ENCODE measurements at places on chromosomes 13 and 19. TPM values are rescaled to one million over a fixed set of nuclear protein-coding genes. Genes with fewer than 3 reads are reported as not detected.

- DNase-seq, result no peak
These were observed 8.3 kb downstream of the RFX2 start for GRCh38 chr19:6101991-6102390.

DNA sequence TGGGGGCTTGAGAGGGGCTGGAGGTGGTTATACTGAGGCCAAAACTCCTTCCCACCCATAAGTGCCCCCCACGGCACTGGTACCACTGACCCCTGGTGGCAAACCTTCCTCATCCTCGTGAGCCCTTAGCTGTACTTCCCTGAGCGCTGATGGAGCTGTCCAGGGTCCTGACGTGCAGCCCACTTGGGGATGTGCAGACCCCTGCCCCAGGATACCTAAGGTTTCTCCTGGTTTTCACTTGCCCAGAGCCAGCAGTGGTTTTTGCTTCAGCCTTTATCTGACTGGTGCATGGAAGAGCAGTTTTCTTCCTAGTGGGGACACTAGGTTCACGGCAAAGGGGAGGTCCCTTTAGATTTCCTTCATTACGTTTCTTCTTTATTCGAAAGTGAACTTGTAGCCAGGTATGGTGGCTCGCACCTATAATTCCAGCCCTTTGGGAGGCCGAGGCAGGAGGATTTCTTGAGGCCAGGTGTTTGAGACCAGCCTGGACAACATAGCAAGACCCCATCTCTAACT lies 28.7 kb upstream of the KCTD15 start:
- DNase-seq, result peak; percentile 40

GRCh38 chr13:94749162-94749561 lies 36.8 kb upstream of the SOX21 start:
- no peak for DNase-seq

DNA sequence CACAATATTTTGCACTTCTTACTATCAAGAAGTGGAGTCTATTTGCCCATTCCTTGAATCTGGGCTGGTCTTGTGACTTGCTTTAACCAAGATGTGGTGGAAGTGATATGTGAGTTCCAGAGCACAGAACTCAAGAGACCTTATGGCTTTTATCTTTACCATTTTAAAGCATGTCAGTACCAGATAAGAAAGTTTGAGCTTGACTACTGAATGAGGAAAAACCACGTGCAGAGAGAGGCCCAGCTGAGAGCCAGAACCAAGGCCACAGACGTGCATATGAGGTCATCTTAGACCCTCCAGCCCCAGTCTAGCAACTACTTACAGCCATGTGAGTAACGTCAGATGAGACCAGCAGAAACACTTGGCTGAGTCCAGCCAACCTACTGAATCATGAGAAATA lies 6.3 kb upstream of the CDK8 start:
- no peak for DNase-seq

- peak; percentile 99 for DNase-seq
These were observed 338 bp upstream of the UBE2M start for GRCh38 chr19:58558623-58559274.

DNA sequence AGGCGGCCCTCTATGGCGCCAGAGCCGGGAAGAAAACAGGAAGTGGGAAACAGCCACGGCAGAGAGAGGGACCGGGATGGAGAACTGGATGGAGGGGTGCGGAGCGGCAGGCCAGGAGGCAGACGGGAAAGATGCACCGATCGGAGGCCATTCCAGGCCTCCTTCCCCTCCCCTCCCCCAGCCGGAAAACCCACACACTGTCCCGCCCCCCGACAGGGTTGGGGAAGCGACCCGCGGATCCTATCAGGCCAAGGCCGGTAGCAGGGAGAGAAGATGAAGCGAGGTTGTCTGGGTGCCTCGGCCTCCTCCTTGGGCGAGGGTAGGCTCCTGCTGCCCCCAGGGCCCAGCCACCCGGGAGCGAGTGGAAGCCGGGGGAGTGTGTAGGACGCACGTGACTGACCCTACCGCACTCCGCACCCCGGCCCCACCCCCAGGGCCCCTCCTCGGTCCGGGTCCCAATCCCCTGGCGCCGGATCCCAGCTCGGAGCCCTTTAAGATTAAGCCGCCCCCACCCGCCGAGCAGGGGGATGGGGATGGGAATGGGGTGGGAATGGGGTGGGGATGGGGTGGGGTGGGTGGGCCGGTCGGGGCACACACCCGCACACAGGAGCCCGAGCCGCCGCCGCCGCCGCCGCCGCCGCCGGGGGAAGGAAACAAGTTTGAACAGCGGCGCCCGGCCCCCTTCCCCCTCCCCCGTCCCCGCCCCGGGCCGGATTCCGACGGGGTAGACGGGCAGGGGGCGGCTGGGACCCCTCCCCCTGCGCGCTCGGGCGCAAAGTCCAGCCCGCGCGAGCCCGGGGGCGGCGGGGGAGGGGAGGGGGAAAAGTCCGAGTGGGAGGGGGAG lies 1.5 kb downstream of the ERF start:
- peak; percentile 80 for DNase-seq

The USHBP1 gene
- total RNA-seq, result 5.2 TPM

GRCh38 chr19:6048793-6049405 lies 61.4 kb downstream of the RFX2 start:
- peak; percentile 87 for DNase-seq

The TFPT gene
- 16.6 TPM for total RNA-seq

The ZNF256 gene
- 6.7 TPM for total RNA-seq

GRCh38 chr13:49307365-49307764 lies 59.6 kb downstream of the CDADC1 start:
- DNase-seq, result peak; percentile 60

- no peak for DNase-seq
These were observed 44.7 kb downstream of the DHRS12 start for GRCh38 chr13:51759240-51759639.

- no peak for DNase-seq
These were observed 464.1 kb downstream of the KLF5 start for GRCh38 chr13:73522937-73523336.

The APC2 gene
- 0.40 TPM for total RNA-seq

GRCh38 chr13:98990701-98991100 lies 12.8 kb upstream of the DOCK9 start:
- DNase-seq, result no peak

DNA sequence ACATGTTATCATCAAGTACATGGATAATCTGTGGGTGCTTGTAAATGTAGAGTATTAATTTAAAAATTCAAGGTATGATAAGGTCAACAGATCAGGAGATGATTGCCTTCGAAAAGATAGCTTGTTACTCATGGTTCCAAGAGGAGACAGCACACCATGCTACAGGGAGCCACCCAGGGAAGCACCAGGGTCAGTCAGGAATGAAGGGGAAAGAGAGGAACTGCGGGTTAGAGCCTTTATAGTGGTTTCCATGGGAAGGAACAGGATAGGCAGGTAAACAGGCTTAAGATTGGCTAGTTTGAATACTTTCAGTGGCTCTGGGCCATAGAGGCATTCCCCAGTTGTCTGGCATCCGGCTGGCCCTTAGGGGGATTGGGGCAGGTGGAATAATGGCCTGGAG lies 74.2 kb upstream of the SERTM1 start:
- DNase-seq, result no peak

DNA sequence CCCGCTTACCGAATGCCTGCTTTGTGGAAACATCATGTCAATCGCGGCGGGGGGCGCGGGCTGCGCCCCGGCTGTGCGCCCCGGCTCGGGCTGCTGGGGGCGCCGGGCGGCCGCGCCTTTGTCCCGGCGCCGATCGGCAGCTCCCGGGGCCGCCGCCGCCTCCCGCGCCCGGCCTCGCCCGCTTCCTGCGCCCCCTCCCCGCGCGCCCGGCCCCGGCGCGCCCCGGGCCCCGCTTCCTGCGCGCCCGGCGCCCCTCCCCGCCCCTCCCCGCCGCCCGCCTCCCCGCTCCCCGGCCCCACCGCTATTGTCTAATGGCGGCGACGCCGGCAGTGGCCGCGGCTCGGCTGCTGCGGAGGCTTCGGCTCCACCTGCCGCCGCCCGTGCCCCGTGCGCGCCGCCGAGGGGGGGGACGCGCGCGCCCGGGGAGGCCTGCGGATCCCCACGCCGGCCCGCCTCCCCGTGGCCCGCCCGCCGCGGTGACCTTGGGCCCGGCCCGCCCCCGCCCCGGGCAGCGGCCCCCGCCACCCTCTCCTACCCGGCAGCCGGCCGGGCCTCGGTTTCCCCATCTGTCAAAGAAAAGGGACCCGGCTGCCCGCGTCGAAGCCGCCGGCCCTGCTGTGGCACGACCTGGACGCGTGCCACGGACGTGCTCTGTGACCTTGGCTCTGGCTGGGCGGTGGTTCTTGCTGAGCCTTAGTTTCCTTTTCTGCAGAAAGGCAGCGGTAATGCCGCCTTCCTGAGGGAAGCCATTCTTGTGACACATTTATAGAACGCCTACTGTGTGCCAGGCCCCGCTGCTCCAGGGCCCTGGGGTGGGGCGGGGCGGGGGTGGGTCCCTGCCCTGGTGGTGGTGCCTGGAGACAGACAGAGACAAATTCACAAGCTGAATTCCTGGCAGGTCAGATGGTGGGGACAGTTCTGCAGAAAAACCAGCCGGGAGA lies at the start of gene TLE5:
Gene TLE5, minus strand, starts transcription at position 331 of the 941 bp plus-strand sequence. Its CDS starts 295 bp downstream, at position 36.
- DNase-seq, result peak; percentile 82

DNA sequence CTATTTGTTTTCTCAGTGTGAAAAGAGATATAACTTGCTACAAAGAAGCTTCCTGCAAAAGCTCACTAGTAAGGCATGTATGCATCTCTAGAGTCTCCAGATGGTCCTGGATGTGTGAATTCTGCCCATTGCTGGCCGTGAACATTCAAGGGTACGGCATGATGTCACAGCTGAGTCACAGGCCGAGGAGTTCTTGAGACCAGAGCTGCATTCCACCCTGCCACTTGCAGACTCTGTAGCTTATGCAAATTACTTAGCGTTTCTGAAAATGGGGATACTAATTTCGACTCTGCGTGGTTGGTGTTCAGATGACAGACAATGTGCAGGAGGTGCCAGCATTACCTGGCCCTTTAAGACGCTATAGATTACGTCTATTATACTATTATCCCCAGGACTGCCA lies 470.7 kb downstream of the ZNF536 start:
- no peak for DNase-seq

DNA sequence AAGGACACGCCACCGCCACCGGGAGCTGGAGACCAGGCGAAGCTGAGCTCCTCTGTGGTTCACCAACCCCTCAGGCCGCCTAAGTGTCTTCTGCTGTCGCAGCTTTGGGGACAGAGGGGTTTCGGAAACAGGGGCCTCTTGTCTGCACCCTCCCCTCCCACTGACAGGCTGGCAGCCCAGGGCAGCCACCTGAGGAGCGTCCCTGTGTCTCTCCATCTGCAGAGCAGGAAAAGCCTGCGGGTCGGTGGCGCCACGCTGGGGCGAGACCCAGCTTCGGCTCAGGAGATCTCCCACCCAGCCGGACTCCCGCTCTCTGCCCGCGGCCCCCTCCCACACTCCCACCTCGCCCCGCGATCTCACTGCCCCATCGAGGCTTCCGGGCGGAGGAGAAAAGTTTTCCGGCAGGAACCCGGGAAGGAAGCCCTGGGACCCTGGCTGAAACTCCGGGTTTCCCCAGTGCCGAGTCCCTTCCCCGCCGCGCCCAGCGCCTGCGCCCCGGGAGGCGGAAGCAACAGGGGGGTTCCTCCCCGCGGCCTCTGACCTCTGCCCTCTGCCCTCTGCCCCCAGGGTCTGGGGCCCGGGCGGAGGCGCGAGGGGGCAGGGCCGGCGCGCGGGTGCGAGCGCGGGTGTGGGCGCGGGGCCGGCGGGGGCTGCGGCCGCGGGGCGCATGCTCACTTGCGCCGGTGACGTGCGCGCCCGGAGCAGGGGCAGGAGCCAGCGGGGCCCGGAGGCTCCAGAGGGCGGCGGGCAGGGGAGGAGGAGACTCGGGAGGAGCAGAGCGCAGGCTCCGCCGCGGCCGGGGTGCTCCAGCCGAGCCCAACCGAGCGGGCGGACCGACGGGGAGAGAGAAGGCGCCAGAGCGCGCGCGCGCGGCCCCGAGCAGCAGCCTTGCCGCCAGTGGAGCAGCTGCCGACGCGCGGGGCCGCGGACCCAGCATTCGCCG lies at the start of gene ATP11A:
Gene ATP11A, plus strand, starts transcription at position 736 of the 943 bp plus-strand sequence. CDS start 379 bp downstream, outside the sequence.
- DNase-seq, result peak; percentile 97

- DNase-seq, result no peak
These were observed 13.6 kb upstream of the ACOD1 start for GRCh38 chr13:76934671-76935070.

The NBEA gene
- total RNA-seq, result 18.0 TPM

- no peak for DNase-seq
These were observed 106.4 kb upstream of the MLNR start for GRCh38 chr13:49113526-49114286.

GRCh38 chr13:110916301-110917142 lies 1.7 kb upstream of the ANKRD10 start:
- DNase-seq, result peak; percentile 72

DNA sequence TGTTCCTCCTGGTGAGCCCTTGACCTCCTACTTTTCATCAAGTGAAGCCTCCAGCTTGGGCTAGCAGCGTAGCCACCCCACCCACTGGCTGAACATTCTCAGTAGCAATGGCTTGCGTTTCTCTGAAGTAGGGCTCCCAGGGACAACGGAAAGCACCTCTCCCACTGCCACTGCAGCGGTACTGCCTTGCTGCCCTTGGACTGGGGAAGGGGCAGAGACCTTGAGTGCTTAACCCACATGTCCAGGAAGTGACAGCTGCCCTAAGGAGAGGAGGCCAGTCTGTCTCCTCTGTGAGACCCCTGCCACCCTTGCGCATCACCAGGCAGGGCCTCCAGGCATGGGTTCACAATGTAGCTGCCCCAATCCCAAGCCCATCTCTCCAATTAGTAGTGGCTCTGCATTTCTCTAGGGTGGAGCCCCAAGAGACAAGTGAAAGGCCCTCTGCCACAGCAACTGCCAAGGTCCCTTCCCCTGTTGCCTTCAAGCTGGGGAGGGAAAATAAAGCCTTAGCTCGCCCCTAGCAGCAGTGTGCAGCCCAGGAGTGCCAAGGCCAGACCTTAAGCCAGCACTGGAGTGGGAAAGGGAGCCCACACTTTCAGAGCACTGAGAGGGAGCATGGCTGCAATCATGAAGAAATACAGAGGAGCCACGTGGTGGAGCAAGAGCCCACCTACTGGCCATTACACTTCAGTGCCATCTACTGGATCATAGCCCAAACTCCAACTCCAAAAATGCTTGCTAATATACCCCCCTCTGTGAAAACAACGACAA lies 175.9 kb upstream of the TRPC4 start:
- no peak for DNase-seq

DNA sequence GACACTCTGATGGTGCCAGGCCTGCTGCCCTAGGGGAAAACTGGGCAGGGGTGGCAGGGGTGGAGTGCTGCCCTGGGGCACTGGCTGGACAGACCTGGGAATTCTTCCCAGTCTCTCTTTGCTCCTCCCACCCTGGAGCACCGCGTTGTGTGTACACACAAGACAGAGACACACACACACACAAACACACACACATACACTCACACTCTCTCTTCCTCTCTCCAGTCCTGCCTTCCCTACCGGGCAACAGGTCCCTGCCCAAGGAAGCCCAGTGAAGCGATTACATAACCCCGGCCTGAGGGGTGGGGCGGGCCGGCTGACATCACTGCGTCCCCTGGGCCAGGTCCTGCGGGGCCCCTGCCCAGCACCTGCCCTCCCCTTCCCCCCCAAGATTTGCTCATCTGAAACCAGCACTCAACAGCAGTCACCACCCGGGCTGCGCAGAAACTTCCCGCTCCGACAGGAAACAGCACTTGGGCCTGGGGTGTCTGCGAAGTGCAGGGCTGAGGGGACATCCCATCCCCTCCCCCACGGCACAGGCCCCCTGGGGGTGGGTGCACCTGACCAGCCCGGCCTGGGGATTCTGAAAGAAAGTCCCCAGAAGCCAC lies 1.2 kb downstream of the MKNK2 start:
- DNase-seq, result peak; percentile 79

Measured in muscle of leg (tissue), 16 donors.